ENCODE measurements at places on chromosomes 3 and 15.

DNA sequence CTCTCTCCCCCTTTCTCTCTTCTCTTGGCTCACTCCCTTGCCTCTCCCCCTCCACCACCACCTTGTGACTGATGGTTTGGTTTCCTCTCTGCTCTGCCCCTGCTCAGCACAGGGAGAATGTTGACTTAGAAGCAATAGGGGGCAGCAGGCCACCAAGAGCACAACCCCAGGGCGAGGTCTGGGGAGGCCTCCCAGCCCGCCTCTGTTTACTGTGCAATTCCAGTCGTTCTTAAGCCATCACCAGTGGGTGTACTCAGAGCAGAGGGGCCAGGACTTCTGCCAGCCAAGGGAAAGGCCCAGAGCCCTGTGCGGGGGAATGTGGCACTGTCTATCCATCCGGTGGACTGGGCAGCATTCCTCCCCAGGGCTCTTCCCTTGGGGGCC, 5.7 kb upstream of the APEH start:
- DNase-seq, result no peak

- no peak for DNase-seq
These were observed 86.8 kb downstream of the RFX7 start for GRCh38 chr15:56156877-56157276.

DNA sequence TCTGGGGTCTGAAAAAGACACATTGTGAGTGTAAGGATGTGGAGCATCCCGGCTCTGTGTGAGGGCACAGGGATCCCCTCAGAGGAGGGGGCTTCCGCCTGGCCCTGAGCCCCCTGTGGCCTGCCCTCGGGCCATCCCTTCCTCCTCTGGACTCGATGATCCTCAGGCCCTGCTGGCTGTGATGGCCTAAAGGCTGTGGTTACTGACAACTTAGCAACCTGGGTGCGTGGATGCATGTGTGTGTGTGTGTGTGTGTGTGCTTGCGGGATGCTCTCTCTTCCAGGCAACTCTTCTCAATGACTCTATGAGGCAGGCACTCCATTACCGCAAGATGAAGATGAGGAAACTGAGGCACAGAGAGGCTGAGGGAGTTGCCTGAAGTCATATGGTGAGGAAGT, 66.0 kb downstream of the ASB7 start:
- DNase-seq, result no peak

GRCh38 chr3:104628185-104628789, 738.4 kb upstream of the ALCAM start:
- peak; percentile 6 for DNase-seq

- DNase-seq, result no peak
These were observed 5.3 kb downstream of the ULK3 start for GRCh38 chr15:74837482-74838136.

GRCh38 chr3:14480207-14481017, 59.7 kb downstream of the GRIP2 start:
- DNase-seq, result no peak

DNA sequence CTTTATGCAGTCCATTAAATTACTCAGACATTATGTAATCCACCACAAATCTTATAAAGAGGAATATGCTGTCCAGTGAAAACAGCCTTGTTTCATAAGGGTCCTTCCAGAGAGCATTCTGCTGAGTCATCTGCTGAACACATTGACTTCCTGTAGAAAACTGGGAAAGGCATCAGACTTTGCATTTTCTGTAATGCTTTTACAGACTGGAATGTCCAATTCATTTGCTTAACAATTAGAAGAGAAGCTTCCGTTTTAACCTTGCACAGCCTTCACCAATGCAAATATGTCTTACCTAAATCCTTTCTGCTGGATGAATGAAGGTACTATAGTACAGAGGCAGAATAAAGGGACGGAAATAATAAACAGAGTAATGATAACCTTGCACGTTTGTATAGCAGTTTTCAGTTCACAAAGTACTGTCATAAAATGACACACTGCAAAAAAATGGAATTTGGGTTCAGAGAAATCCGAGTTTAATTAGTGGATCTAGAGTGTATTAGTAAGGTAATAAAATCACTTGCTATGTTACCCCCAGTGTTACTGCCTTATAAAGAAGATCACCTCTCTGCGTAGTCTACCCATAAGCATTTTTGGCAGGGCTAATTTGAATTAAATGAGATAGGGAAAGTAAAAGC, 301.5 kb downstream of the PYDC2 start:
- no peak for DNase-seq

DNA sequence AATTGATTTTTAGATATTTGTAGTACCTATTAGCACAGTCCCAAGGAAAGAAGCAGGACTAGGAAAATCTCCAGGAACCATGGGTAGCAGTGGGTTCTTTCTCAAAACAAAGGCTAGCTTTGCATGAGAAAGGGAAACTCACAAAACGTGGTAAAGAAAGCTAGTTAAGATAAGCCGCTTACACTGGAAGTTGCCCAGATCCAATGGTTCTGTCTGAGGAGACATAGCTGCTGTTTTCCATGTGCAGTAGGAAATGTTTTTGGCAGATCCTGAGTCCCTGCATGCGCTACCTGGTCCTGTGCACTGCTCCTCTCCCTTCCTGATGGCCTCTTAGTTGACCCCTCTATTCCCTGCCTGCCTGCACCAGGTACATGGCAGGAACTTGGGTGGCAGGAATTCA, 60.4 kb downstream of the TFG start:
- DNase-seq, result no peak

- DNase-seq, result no peak
These were observed 20.2 kb upstream of the DIPK2A start for GRCh38 chr3:143951351-143951971.

- no peak for DNase-seq
These were observed 41.0 kb upstream of the TRAK1 start for GRCh38 chr3:42050126-42050525.

DNA sequence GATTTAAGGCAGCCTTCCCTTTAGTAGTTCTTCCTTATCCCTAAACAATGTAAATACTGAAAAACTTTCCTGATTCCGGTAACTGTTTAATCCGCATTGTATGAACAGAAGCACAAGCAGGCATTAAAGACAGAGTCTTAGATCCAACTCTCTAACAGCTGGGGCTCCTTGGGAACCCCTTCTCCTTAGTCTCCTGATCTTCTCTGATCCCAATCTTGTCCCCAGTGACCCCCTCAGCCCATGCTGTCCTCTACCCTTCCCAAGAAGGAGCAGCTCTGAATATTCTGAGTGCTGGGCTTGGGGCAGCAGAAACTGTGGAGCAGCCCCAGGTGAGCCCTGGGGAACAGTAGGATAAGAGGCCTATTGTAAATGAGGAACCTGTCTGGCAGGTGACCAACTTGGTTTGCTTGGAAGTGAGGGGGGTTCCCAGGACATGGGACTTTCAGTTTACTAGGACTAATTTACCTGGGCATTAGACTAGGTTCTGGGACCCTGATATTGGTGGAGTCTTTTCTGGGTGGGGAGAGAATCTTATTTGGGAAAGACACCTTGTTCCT, 13.0 kb upstream of the SLC30A4 start:
- no peak for DNase-seq
